ENCODE measurements at places on chromosomes 7 and 10.

DNA sequence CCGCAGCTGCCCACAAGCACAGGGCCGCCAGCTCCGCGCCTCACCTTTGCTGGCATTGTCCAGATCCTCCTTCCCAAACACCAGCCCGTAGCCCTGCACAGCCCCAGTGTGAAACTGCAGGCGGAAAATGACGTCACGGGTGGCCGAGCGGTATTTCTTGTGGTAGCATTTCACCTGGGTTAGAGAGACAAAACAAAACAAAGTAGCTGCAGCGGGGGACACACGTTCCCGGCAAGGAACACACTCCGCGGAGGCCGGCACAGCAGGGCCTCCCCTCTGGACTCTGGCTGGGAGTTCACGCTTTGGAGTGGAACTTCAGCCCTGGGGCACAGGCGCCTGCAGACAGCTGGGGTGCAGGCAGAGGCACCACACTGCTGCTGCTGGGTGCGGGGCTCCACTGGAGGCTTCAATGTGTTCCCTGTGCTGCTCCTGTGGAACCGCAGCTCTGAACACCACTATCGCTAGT is 181.1 kb downstream of the TNS3 start:
- no peak for DNase-seq

- no peak for DNase-seq
These were observed 86.6 kb downstream of the CABCOCO1 start for GRCh38 chr10:61749291-61749690.

GRCh38 chr10:3786295-3787015 is 1.4 kb upstream of the KLF6 start:
- DNase-seq = no peak

- DNase-seq = no peak
These were observed 1.4 kb downstream of the TNKS2 start for GRCh38 chr10:91799612-91799975.

DNA sequence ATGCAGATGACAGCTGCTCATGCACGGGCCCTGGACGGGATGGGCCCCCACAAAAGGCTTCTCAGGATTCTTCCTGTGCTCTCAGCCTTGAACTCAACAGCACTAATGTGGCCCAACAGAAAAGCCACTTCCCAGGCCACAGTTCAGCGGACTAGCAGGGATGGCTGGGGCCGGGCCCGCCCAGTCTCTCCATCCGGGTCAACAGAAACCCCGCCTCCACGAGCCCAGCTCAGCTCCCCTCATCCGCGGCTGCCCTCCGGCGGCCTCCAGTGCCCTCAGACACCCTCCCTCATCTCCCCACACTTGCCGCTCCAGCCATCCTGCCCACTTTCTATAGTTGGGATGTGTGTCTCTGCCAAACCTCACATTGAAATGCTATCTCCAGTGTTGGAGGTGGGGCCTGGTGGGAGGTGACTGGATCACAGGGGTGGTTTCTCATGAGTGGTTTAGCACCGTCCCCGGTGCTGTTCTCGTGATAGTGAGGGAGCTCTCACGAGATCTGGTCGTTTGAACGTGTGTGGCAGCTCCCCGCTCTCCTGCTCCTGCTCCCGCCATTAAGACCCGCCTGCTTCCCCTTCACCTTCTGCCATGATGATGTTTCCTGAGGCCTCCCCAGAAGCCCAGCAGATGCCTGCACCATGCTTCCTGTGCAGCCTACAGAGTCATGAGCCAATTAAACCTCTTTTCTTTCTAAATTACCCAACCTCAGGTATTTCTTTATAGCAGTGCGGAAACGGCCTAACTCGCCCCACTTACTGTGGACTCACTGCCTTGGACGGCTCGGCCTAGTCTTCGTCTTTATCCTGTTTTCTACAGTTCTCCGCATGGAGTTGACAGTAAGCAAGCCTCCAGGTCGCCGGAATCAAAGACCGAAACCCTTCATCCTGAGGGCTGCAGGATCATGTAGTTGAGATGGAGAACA is 169.9 kb upstream of the RNF32 start:
- DNase-seq = no peak

DNA sequence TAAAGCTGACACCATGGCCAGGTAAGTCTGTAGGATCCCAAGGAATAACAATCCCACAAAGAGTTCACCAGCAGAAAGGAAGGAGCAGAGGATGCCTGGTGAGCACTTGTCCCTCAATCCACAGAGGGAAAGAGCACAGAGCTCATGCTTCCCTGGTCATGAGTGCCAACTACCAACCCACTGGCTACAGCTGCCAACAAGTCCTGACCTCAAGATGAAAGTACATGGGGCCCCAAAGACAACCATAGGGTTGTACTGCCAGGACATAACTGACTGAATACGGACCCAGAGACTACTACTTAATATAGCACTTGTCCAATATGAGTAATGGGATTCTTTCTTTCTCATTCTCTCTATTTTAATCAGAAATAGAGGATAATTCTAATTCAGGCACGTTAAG is 83.3 kb downstream of the JCAD start:
- no peak for DNase-seq

DNA sequence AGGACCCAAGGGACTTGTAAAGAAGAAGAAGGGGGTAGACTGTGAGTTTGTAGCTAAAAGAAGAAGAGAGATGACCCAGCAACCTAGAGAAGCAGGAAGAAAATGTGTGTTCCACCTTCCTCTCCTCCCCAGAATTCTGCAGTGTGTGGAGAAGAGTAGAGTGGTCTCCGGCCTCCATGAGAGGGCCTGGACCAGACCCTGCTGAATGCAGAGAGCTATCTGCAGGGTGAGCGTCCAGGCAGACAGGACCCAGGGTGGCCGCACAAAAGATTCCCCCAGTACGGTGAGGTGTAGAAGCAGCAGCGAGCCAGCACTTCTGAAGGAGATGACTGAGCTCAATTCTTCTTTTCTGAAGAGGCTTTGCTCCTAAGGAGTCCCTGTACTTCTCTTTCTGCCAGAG is 239.7 kb upstream of the ANKRD30A start:
- no peak for DNase-seq

DNA sequence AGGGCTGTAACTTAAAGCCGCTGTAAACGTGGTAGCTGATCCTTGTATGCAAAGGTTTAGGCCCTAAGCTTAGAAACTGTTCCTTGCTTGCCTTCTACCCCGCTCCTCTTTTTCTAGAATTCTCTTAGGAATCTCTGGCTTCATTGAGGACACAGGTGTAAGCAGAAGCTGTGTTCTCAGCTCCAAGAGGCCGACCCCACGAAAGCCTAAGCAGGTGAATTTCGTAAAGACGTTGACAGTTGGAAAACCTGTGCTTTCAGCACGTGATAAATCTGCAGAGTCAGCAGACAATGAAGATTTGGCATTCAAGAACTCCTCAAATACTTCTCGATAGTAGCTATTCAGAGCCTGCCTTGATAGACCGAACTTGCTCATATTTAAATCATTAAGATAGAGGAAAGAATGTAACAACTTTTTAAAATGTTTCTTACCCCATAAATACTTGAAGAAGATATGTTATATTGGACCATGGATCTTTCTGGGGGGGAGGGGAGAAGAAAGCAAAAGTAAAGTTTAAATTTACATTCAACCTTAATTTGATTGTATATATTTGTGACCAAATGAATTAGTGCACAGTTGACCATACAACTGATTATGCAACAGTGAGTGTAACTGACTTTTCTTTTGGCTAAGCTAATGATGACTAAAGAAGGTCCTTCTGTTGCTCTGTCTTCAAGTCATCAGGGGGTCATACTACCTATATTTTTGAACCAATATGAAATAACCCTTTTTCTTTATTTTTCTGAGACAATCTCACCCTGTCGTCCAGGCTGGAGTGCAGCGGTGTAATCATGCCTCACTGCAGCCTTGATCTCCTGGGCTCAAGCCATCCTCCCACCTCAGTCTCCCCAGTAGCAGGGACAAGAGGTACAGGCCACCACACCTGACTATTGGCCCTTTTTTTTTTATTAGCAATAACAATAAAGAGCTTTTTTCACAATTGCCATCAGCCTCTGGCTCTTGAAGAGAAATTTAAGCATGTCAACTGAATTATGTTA is 1.2 kb upstream of the GDI2 start:
- DNase-seq = no peak

DNA sequence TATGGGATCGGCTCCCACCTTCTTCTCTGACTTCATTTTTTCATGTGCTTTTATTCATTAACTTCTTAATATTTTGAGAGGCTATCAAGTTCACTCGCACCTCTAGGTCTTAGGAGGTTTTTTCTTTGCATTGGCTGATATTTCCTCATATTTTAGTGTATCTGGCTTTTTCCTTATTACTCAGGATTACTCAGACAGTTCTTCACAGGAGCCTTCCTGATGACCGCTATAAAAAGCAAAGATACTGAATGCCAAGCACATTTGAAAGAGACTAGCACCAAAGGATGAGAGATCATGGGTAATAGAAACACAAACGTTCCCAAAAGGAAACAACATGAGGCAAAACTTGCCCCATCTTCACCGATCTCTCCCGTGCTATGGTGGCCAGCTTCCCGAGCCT is 409.2 kb upstream of the KLF6 start:
- DNase-seq = no peak

DNA sequence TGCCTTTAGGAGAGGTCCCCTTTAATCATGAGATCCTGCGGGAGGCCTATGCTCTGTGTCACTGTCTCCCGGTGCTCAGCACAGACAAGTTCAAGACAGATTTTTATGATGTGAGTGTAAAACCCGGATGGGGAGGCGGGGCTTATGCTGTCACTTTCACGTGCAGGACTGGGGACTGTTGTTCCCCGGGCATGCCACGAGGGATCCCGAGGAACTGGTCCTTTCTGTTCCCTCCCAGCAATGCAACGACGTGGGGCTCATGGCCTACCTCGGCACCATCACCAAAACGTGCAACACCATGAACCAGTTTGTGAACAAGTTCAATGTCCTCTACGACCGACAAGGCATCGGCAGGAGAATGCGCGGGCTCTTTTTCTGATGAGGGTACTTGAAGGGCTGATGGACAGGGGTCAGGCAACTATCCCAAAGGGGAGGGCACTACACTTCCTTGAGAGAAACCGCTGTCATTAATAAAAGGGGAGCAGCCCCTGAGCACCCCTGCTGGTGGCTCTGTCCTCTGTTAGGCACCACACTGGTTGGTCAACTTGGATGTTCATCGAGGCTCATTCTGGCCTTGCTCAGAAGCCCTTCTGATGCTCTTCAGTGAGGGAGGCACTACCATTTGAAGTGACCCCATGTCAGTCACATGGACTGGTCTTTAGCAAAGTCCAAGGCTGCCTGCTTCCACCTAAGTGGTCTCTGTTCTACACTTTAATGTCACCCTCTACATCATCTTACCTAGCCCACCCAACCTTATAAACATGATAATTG is 2.8 kb downstream of the COPS6 start:
- no peak for DNase-seq

GRCh38 chr10:121734589-121735045 is 136.4 kb upstream of the FGFR2 start:
- DNase-seq = no peak

- no peak for DNase-seq
These were observed 164.1 kb upstream of the CDCA7L start for GRCh38 chr7:22109761-22110160.

DNA sequence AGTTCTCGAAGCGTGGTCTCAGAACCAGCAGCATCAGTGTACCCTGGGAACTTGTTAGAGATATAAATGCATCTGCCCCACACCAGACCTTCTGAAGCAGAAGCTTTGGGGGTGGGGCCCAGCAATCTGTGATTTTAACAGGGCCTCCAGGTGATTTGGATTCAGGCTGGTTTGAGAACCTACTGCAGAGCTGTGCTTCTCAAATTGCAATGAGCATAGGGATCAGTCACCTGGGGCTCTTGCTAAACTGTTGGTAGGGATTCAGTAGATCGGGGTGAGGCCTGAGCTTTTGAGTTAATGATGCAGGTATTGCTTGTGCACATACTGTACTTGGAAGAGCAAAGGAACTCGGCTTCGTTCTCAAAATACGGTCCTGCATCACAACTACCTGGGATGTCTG is 243.6 kb upstream of the PODXL start:
- DNase-seq = no peak

GRCh38 chr7:135971366-135971725 is 5.8 kb downstream of the MTPN start:
- no peak for DNase-seq

- no peak for DNase-seq
These were observed 13.2 kb upstream of the CNOT4 start for GRCh38 chr7:135523146-135523545.

DNA sequence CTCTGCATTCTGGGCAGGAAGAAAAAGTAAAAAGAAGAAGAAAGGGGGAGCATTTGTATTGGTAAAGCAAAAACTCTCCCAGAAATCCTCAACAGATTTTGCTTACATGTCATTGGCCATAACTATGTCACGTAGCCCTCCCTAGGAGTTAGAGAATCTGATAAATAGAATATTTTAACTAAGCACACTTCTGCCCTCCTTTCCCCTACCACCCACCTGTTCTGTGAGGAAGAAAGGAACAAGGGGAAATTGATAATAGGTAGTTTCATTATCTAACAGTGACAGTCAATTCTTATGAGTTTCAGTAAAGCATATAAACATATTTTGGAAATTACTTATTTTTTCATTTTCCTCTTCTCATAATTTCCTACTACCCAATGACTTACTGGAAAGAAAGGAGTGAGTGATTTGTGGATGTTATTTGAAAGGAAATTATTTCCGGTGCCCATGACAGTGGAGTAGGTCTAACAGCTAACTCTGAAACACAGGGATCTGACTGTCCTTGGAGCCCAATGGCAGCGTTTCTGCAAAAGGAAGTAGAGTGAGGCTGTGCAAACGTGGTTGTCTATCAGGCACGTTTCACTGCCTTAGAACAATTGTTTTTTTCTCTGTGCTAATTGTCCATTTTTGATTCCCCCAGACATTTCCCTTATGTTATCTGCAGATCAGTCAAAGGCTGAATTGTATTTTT is 128.6 kb upstream of the MDFIC start:
- no peak for DNase-seq

- no peak for DNase-seq
These were observed 54.2 kb downstream of the TRIL start for GRCh38 chr7:28903730-28904577.

GRCh38 chr7:93175219-93175618 is 27.0 kb upstream of the SAMD9L start:
- no peak for DNase-seq

DNA sequence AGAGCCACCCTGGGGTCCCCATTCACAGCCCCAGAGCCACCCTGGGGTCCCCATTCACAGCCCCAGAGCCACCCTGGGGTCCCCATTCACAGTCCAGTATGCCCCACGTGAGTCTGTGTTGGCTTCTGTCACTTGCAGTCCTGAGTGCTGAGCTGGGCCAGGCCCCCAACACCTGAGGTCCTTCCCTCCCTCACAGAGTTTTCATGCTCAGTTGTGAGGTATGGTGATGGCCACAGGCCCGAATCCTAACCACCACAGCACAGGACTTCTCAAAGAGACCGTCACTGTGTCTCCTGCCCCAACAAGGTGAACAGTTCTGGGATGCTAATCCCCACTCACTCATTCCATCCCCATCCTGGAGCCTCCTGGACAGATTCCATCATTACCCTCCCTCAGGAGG is 239.2 kb downstream of the PTPRN2 start:
- no peak for DNase-seq
